ENCODE measurements at places on chromosomes 5 and 9.

- no peak for DNase-seq
Measured at GRCh38 chr5:129063483-129064113, 31.0 kb upstream of the ISOC1 start.

DNA sequence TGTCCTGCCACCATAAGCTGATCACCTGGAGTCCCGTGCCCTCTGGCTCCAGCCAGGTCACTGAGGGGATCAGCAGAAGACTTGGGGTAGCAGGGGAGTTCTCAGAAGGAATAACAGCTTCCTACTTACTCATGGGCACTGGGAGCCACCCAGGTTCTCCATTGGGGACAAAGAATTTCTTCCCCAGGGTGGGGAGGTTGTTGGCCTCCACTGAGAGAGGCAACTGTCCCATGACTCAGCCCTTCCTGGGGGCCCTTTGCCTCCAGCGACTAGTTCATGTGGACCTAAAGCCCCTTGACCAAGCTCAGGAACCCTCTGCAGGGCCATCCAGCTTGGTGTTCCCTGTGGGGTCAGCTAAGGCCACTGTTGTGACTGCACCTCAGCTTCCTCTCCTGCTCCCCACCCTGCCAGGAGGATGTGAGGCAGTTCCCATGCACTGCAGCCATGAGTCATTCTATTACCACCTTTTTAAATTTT, 175.0 kb downstream of the AUH start:
- no peak for DNase-seq

- no peak for DNase-seq
Measured at GRCh38 chr9:38656896-38657295, 36.5 kb upstream of the ANKRD18A start.

DNA sequence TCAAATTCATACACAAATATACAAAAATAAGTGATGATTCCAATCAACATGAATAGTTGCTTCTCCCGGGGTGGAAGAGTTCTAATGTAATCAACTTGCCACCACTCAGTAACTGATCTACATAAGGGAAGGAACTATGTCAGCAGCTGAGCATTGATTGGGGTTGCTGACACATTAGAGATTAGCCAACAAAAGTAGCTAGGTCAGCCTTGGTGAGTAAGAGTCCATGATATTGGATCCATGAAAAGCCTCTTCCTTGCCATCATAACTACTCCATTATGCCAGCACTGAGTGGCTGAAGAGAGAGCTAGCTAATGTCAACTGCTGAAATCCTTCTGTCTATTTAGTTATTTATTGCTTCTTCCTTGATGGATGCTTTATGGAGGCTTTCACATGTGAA, 309.8 kb downstream of the NFIB start:
- no peak for DNase-seq

DNA sequence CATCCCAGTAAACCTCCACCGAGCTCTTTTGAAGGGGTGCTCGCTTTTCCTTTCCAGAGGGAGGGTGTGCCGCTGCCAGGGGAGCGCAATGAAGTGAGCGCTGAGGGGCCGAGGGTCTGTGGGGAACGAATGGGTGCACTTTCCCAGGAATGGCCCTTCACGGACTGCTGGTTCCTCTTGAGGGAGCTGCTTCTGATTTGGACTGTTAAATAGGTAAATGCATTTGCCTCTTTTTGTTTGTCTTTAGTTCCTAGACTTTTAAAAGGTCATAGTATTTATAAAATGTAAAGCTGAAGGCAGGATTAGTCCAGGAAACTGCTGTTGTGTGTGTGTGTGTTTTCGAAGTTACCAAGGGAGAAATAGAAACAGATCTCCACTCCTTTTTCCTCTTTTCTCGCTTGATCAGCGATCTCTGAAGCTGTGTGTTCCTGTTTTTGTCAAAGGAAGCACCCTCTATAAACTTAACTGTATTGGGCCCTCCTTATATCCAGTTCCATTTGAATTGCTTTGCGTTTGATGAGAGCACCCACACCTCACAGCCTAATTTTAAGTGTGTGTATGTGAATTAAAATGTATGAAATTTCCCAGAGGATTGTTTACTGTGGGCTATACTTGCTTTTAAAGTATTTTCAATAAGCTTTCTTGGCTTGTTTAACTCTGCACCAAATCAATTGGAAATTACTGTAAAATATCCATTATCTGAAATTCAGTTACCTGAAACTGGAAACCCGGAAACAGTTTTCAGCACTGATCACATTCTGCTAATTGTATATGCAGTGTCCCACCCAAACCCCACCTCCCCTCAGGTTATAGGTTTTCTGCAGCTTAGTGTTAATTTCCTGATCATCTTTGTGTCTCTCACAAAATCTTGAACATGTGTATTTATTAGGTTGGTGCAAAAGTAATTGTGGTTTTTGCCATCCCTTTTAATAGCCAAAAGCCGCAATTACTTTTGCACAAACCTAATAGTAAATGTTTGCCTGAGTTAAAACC, 966 bp downstream of the SNX2 start:
- no peak for DNase-seq

Data from posterior cingulate gyrus (tissue), 11 donors.